CD4-positive, alpha-beta T cell (primary cell): ENCODE measurements at places on chromosomes 5 and 9.

GRCh38 chr9:89685698-89686097 lies 80.9 kb downstream of the GADD45G start:
- no peak for DNase-seq

DNA sequence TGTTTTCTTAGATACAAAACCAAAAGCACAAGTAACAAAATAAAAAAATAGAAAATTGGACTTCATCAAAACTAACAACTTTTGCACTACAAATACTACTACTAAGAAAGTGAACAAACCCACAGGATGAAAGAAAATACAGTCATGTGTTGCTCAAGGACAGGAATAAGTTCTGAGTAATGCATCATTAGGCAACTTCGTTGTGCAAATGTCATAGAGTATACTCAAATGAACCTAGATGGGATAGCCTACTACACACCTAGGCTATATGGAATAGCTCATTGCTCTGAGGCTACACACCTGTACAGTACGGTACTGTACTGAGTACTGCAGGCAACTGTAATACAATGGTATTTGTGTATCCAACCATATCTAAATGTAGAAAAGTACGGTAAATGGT lies 88.3 kb downstream of the RAPGEF1 start:
- peak; percentile 42 for DNase-seq

- DNase-seq = no peak
Measured at GRCh38 chr5:179258001-179258921, 87.0 kb downstream of the ADAMTS2 start.

- DNase-seq = peak; percentile 40
Measured at GRCh38 chr5:95842854-95843544, 20.5 kb upstream of the GLRX start.

DNA sequence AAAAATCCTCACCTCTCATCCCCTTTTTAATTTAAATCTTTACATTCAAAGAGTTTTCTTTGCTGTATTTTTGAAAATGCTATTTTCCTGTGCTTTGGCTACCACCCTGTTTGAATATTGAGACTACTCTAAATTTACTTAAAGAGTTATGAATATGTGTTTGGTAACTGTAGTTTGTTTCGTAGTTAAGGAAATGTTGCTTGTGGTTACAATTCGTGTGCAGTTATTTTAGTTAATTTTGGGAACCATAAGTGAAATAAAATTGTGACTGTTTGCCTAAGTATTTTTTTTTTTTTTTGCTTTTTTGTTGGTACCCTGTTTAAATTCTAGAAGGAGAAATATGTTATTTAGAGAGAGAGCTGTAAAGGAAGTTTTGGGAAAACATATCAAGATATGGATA lies 78.7 kb downstream of the XRCC4 start:
- no peak for DNase-seq

DNA sequence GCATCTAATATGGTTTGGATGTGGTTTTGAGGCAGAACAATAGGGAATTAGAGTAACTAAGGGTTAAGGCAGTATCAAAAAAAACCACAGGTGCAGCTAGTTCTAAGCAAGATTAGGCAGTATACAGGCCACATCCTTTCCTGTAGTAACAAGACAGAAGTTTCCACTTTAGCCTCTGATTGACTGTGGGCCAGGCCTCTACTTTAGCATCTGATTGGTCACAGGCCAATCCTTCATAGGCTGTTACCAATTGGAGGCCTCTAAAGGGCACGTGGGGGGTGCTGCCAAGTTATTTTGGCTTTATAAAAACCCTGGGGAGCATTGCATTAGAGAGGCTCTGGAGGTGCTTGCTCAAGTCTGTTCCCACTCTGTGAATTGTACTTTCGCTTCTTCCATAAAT lies 144.1 kb upstream of the ST8SIA4 start:
- DNase-seq = no peak

DNA sequence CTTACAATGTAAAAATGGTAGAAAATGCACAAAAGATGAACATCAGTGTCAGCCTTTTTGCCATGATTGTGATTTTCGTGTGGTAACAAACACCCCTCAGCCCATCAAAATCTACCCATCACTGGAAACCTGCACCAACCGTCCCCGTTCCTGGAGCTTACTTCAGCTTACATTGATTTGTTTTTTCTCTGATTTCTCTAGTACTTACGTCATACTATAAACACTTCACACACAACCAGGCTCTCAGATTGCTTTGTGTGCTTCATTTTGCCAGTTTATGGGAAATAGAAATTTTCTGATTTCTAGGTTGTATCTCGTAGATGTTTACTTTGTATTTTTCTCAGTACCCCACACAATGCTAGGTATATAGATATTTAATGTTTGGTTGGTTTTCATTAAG lies 129.1 kb downstream of the RAB3C start:
- DNase-seq = no peak

DNA sequence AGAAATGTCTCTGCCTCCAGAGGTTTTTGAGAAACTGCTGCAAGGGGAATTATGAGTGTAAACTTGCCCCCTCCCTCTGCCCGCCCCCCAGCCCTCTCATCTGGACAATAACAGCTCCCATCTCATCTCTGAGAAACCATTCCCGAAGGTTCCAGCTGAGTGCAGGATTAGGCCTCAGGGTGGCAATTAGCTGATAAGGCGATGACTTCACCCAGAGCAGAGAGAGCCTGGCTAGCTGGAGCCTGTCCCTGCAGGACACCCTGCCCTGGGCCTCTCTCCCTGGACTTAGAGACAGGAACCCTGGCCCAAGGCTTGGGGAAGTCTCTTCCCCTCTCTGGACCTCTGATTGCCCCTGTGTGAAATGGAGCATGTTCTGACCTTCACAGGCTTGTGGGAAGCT lies 45.7 kb upstream of the HAND1 start:
- DNase-seq = no peak

DNA sequence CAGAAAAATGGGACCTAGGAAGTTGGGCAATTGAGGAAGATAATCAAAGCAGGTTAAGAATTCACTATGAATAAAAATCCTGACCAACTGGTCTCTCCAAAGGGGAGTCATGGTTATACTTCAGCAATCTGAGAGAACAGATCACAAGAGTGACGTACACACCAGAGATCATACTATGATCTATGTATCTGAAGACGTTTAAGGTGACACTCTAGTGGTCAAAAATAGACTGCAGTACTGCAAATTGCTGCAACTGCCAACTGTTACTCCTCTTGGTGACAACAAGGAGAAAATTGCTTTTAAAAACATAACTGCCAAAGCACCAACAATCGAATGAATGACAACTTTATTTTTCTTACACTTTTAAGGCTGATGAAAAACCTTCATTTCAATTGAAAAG lies 4.9 kb downstream of the AK6 start:
- DNase-seq = no peak

DNA sequence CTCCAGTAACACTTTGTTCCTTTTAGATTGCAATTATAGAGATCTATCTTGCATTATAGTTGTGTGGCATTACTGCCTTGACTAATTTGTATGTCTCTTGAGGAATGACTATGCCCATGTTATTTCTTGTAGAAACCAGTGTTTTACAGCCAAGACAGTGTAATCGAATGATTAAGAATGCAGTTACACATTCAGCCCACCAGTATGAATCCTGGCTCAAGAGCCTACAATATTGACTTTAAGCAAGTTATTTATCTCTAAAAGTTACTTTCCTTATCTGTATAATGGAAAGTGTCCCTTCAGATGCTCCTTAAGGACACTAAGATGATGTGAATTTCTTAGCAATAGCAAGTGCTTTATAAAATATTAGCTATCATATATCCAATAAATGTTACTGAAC lies 9.7 kb upstream of the SNX24 start:
- no peak for DNase-seq

GRCh38 chr9:72402744-72403143 lies 37.7 kb upstream of the ZFAND5 start:
- no peak for DNase-seq

GRCh38 chr5:42949348-42950115 lies 90.6 kb downstream of the ANXA2R start:
- peak; percentile 48 for DNase-seq

DNA sequence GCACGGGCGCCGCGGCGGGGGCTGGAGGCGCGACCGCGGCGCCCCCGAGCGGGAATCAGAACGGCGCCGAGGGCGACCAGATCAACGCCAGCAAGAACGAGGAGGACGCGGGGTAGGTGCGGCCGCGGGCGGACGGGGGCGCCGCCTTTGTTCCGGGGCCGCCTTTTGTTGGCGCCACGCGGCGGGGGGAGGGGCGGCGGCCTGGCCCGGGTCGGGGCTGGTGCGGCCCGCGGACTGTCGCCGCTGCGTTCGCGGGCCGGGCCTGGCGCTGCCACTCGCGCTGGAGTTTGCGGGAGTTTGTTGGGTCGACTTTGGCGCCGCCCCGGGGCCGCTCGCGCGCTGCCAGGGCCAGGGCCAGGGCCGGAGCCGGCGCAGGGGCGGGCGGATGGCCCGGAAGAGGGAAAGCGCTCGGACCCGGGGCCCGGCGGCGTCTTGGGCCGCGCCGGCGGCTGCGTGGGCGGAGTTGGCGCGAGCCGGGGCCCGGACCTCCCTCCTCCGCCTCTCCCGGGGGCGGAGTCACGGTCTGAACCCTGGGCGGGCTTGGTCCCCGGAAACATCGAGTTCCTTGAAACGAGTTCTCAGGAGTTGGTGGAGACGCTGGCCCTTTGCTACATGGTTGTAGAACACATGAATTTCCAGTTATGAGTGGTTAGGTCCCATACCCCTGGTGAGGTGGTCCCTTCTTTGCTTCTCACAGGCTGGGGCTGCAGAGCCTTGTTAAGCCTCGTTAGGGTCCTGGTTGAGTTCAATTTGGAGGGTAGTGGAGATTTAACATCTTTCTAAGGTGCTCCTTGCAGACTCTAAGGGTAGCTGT lies 809 bp downstream of the HNRNPAB start:
- DNase-seq = peak; percentile 83

DNA sequence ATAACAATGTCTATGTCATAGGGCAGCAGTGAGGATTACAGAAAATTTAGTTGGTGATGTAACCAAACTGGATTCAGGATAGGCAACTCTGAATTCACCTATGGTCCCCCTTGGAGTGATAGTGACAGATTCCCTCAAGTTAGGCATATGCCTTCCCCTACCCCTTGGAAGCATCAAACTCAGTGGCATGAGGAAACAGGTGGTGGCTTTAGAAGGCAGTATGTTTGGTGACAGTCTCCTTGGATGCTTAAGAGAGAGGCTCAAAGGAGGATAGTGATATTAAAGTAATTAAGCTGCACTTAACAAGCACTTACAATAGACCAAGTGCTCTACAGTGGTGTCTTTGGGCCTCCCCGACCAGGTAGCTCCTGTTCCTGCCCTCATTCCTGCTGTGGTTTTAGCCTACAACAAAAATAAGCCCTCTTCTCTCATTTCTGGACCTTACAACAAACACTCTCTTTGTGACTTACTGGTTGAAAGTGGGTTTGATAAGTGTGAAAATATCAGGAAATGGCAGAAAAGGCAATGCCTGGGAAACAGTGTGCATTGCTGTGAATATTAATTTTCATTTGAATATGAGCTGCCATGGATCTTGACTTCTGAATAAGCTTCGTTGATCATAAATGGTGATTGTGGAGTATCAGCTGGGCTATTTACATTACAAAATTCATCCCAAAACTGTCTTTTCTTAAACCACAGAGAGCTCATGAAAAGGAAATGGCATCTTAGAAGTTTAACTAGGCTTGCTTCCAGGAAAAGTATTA lies 29.2 kb downstream of the NR4A3 start:
- DNase-seq = no peak

DNA sequence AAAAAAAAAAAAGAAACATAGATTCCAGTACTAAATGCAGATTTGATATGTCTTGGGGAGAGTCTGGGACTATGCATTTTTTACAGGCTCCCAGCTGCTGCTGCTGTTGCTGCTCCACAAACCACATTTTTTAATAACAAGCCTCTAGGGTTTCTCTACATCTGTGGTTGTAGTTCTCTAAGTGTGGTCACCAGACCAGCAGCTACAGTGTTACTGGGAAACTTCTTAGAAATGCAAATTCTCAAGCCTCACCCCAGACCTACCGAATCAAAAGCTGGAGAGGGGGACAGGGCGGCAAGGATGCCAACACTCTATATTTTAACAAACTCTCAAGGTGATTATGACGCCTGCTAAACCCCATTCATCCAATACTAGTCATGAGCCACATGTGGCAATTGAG lies 293.4 kb upstream of the PTGER4 start:
- DNase-seq = peak; percentile 76

- DNase-seq = no peak
Measured at GRCh38 chr5:145867806-145868205, 5.0 kb downstream of the GRXCR2 start.

GRCh38 chr9:36935332-36935731 lies 98.7 kb downstream of the PAX5 start:
- DNase-seq = no peak

DNA sequence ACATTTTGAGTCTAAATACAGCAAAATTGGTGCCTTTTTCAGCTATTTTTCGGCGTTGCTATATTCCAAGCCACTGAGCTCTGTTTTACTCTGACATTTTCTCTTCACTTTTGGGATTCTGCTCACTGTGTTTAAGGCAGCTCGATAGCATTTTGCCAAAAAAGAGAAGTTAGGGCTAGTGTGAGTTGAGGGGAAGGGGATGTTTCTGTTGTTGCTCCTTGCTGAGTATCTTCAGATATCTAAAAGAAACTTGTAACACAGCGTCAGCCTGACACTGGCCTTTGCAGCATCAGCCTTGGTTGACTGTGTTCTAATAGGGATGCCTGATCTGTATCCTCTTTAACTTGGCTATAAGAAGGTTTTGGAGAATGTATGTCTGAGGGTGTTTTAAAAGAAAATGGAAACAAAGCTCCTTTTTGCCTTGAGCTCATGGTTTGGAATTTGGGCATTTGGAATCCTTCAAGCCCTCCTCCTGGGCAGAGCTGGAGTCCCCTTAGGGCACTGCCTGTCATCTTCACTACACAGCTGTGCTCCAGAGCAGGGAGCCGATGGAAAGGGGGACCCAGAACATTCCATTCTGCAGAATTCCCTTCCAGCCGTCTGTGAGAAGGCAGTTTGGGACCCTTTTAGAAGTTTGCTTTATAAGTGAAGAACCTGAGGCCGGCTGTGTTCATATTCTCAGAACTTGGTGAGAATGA lies 63.0 kb downstream of the EXOSC2 start:
- no peak for DNase-seq

DNA sequence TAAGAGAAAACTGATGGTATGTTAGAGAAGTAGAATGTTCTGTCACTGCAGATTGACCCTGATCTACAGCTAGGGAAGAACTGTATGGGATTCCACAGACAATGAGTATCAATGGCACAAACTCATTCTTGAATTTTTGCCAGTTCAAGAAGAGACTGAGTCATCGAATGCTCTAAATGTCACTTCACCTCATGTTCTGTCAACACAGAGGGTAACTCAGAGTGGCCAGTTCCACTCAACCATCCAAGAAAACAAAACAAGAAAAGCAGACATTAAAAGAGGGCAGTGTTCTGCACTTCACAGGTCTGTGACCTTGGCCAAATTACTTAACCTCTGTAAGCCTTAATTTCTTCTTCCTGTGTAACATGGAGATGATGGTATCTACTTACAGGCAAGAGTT lies 132.2 kb upstream of the HMHB1 start:
- DNase-seq = no peak

GRCh38 chr9:8366161-8366926 lies 566.8 kb upstream of the DMAC1 start:
- no peak for DNase-seq

- DNase-seq = no peak
Measured at GRCh38 chr5:11531811-11532555, 372.3 kb downstream of the CTNND2 start.
